Small intestine (tissue), 16 donors: ENCODE measurements at places on chromosomes 13 and 19. TPM values are rescaled to one million over a fixed set of nuclear protein-coding genes. Genes with fewer than 3 reads are reported as not detected.

DNA sequence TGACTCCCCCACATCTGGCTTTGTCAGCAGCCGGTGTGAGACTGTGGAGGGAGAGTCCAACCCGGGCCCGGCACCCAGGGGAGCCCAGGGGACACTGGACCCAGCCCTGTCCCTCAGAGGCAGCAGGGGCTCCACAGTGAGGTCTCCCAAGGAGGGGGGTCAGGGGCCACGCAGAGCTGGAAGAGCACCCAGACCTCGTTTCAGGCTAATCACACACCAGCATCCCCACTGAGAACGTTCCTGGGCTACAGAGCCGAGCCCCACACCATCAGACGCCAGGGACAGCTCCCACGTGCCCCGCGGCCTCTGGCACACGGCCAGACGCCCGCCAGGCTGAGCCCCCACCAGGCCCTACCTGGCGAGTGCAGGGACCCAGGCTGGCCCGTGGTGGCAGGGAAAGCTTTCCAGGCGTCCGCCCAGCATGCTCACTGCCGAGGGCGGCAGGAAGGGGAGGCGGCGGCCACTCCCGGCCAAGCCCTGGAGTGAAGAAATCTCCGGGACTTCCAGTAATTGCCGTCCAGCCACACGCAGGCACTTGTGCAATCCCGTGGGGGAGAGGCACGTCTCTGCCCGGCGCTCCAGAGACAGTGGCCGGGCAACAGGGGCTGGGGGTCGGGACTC is 19.2 kb downstream of the SBNO2 start:
- DNase-seq: peak; percentile 85
- peak overlapping the region; percentile 65 for H3K27ac ChIP-seq
- peaks cover 9% of the 10 kb centered on the region for H3K36me3 ChIP-seq

DNA sequence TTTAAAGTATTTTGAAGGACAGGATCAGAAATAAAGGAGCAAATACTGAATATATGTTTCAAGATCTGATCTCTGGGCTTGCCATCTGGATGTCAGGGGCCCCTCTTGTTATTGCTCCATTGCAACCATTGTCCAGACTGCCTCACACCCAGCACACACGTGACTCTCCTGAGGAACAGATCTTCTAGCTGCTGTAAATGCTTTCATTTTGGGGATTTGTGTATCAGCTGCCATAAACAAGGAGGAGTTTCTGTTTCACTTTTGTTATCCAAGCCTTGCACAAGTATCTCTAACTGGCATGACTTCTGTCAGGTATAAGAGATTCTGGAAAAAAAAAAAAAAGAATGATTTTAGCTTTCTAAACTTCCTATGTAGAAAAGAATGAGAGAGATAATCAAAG is 1624.1 kb upstream of the PRR20A start:
- no peaks in the 10 kb centered on the region for H3K36me3 ChIP-seq
- H3K27ac ChIP-seq: no peak overlapping the region
- DNase-seq: no peak

DNA sequence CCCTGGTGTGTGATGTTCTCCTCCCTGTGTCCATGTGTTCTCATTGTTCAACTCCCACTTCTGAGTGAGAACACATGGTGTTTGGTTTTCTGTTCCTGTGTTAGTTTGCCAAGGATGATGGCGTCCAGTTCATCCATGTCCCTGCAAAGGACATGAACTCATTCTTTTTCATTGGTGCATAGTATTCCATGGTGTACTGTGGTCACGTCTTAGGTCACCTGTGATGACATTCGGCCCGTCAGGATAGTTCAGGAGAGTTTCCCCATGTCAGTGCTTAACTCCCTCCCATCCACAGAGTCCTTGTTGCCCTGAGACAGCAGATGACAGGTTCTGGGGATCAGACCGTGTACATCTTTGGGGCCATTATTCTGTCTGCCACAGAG is 8.6 kb downstream of the ZNF444 start:
- H3K36me3 ChIP-seq: no peaks in the 10 kb centered on the region
- no peak overlapping the region for H3K27ac ChIP-seq
- H3K4me3 ChIP-seq: no peak overlapping the region
- peaks cover 5% of the 10 kb centered on the region for H3K4me1 ChIP-seq

DNA sequence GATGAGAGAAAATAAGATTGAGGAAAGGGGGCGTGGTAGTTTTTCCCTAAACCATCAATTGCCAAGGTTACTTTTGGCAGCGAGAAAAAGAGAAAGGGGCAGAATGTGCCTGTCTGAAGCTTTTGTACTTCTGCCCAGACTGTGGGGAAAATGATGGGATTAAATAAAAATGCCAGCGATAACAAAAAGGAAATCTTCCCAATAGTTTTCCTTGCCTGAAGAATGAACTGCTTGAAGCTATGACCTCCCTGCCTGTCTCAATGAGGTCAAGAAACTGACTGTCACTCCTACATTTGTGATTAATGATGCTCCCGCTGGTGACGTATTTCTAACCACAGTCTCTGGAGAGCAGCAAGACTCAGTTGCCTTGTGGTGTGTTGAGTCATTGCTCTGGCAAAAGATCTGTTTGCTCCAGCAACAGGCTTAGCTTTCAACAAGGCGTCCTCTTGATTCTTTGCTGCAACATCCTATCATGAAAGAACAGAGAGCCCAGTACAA is 1051.5 kb downstream of the DIAPH3 start:
- no peak overlapping the region for H3K4me3 ChIP-seq
- H3K27ac ChIP-seq: no peak overlapping the region
- DNase-seq: no peak
- H3K36me3 ChIP-seq: no peaks in the 10 kb centered on the region
- no peaks in the 10 kb centered on the region for H3K4me1 ChIP-seq
- no peaks in the 10 kb centered on the region for H3K27me3 ChIP-seq

GRCh38 chr19:33444562-33445441 is 71.3 kb downstream of the CEBPG start:
- no peaks in the 10 kb centered on the region for H3K4me1 ChIP-seq
- H3K36me3 ChIP-seq: no peaks in the 10 kb centered on the region
- no peak overlapping the region for H3K27ac ChIP-seq
- DNase-seq: no peak
- no peaks in the 10 kb centered on the region for H3K27me3 ChIP-seq

- no peak overlapping the region for H3K27ac ChIP-seq
- H3K36me3 ChIP-seq: no peaks in the 10 kb centered on the region
- H3K4me3 ChIP-seq: no peak overlapping the region
- H3K27me3 ChIP-seq: no peaks in the 10 kb centered on the region
Measured at GRCh38 chr13:113430378-113431110, 22.7 kb downstream of the ADPRHL1 start.

DNA sequence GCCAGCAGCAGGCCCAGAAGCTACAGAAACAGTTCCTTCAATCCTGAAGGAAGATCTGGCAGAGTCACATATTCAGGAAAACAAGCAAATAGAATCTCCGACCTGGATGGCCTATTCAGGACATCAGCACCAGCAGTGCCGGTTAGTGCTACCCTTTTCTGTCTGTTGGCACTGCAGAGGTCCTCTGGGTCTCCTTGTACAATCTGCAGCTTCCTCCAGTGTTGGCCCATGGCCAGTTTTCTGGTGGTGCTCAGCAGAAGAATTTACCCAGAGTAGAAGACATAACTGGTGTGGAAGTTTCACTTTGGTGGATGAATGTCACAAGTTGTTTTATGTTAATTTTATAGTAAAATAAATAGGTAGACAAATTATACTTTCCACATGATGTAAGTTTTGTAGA is 498.1 kb downstream of the COG6 start:
- no peaks in the 10 kb centered on the region for H3K4me1 ChIP-seq
- no peak for DNase-seq

DNA sequence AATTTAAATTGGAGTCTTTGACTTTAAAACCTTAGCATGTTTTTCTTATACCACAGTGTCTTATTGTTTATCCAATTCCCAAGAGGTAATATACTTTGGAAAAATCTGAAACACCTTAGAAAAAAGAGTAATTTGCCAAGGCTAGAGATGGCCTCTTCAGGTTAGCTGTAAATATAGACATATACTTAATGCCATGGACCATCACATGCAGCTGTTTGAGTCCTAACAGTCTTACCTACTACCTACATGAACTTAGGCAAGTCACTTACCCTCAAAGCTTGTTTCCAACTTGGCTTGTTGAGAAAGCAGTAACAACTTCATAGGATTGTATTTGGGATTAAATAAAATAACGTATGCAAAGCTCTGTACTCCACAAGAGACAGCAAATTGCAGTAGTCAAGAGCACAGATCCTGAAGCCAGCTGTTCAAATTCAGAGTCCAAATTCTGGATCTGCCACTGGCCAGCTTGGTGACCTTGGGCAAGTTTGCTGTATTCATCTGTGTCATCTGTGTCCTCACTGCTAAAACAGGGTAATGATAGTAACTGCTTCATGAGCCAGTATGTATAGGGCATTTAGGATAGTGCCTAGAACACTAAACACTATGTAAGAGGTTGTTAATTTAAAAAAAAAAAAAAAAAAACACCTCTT is 13.2 kb upstream of the SPART start:
- no peaks in the 10 kb centered on the region for H3K4me1 ChIP-seq
- no peak for DNase-seq
- H3K36me3 ChIP-seq: no peaks in the 10 kb centered on the region
- no peak overlapping the region for H3K4me3 ChIP-seq
- no peak overlapping the region for H3K27ac ChIP-seq
- no peaks in the 10 kb centered on the region for H3K27me3 ChIP-seq

GRCh38 chr19:46776927-46777911 is 11.2 kb downstream of the SLC1A5 start:
- no peak for DNase-seq
- no peaks in the 10 kb centered on the region for H3K4me1 ChIP-seq
- peaks cover 82% of the 10 kb centered on the region for H3K36me3 ChIP-seq
- H3K4me3 ChIP-seq: no peak overlapping the region
- no peaks in the 10 kb centered on the region for H3K27me3 ChIP-seq
- H3K27ac ChIP-seq: no peak overlapping the region

GRCh38 chr19:34171539-34171876 is 796 bp upstream of the LSM14A start:
- no peaks in the 10 kb centered on the region for H3K27me3 ChIP-seq
- H3K4me1 ChIP-seq: peaks cover 3% of the 10 kb centered on the region
- DNase-seq: no peak

DNA sequence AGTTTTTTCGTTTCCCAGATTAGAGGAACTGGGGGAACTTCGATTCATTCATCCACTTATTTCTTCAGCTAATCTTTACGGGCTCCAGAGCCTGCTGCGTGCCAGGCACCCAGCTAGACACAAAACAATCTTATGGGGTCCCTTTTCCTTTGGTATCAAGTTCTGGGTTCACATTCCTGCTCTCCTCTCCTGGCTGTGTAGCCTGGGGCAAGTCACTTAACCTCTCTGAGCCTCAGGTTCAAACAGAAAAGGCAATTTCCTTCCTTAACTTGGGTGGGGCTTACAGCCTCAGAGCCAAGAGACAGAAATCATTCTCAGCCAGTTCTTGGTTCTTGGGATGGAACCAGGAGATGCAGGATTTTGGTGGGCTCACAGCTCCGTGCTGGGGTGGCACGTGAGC is 5.9 kb downstream of the SHD start:
- peaks cover 26% of the 10 kb centered on the region for H3K27me3 ChIP-seq
- DNase-seq: no peak
- H3K4me1 ChIP-seq: no peaks in the 10 kb centered on the region

DNA sequence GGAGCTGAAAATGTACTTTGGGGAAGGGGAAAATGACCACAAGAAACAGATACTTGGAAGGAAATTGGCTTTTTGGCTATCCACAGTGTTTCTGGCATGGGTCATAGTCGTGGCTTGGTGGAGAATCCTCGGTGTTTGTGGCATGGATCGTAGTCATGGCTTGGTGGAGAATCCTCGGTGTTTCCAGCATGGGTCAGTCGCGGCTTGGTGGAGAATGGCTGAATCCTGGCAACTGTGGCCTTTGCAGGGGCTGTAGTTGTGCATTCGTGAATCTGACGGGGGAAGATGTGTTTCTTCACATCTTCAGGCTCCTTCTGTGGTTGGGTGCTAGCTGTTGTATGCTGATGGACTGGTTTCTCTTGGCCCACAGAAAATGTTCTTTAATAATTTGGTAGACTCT is 61.7 kb upstream of the MCF2L start:
- no peaks in the 10 kb centered on the region for H3K27me3 ChIP-seq
- no peaks in the 10 kb centered on the region for H3K36me3 ChIP-seq
- H3K4me3 ChIP-seq: no peak overlapping the region
- H3K27ac ChIP-seq: no peak overlapping the region
- DNase-seq: peak; percentile 21
- H3K4me1 ChIP-seq: no peaks in the 10 kb centered on the region

DNA sequence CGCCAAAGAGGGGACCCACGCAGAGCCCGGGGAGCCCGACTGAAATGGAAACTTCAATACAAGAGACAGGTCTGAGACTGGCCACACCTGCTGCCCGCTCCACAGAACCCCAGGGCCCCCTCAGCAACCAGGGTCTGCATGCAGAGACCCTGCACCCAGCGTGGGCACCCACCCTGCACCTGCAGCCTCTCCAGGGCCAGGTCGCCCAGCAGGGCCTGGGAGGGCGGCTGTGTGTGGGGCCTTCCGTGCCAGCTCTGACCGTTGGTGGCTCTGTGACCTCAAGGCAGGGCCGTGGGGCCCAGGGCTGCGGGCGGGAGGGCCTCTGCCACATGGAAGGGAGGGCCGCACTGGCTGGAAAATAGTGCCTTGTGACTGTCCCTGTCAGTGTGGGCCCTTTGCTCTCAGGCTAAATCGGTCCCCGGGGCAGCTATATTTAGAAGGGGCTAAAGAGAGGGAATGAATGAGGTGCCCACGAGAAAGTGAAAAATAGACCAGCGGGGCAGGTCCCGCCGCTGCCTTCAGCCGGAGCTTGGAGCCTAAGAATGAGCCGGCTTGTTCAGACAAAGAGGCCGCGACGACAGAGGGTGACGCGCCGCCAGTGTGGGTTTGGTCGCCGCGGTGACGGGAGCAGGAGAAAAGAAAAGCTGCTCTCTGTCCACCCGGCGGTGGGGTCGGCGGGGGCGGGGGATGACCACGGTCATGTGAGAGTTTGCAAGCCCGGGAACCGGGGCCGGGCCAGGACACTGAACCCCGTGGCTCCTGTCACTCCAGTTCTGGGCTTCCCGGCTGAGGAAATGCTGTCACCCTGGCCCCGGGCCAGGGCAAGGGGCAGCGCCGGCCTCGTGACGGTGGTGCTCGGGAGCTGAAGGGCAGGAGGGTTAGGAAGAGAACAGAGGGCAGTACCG is 70.5 kb downstream of the GADD45B start:
- no peaks in the 10 kb centered on the region for H3K36me3 ChIP-seq
- DNase-seq: peak; percentile 59
- peak overlapping the region; percentile 65 for H3K27ac ChIP-seq
- no peak overlapping the region for H3K4me3 ChIP-seq

- H3K36me3 ChIP-seq: no peaks in the 10 kb centered on the region
- peak; percentile 55 for DNase-seq
- peak overlapping the region; percentile 100 for H3K27ac ChIP-seq
- H3K4me3 ChIP-seq: peak overlapping the region; percentile 40
- H3K27me3 ChIP-seq: no peaks in the 10 kb centered on the region
- peaks cover 4% of the 10 kb centered on the region for H3K4me1 ChIP-seq
Measured at GRCh38 chr19:11375143-11375948, 880 bp downstream of the SWSAP1 start.

- no peak overlapping the region for H3K4me3 ChIP-seq
- H3K4me1 ChIP-seq: no peaks in the 10 kb centered on the region
- H3K27ac ChIP-seq: no peak overlapping the region
Measured at GRCh38 chr13:46232281-46232680, 20.6 kb downstream of the LRRC63 start.

MADCAM1 gene
- polyA plus RNA-seq: 6.4 TPM

POLD1 gene
- 25.0 TPM for polyA plus RNA-seq

THSD8 gene
- polyA plus RNA-seq: 4.0 TPM

PTPRH gene
- polyA plus RNA-seq: 158 TPM

NDUFA11 gene
- 187 TPM for polyA plus RNA-seq

DACT3 gene
- 7.1 TPM for polyA plus RNA-seq

ZNF888 gene
- 10.9 TPM for polyA plus RNA-seq

PCDH20 gene
- 2.3 TPM for polyA plus RNA-seq
